ENCODE measurements at places on chromosomes 11 and 22.
A peak's percentile ranks its signal among the peaks of the same experiment; 100 is the strongest.

DNA sequence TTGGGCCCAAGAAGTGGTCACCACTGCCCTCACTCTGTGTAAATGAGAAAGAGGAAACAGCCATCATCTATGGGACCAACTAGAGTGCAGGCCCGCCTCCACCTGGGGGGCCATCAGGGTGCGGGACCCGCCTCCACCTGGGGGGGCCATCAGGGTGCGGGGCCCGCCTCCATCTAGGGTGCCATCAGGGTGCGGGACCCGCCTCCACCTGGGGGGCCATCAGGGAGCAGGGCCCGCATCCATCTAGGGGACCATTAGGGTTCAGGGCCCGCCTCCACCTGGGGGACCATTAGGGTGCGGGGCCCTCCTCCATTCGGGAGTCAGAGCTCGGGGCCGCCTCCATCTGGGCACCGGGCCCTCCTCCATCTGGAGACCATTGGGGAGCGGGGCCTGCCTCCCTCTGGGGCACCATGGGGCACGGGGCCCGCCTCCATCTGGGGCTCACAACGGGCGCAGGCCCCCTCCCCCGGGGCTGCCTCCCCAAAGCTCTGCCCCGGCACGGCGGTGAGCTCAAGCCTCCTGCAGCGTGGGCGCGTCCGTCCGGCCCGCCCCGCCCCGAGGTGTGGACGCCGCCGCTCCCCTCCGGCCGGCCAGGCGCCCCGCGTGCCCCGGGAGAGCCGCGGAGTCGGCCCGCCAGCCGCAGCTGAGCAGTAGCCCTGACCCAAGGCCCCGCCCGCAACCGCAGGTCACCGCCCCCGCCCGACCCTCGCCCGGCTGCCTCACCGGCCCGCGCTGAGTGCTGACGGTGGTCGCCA, 512 bp downstream of the TOLLIP start:
- no peak for DNase-seq

GRCh38 chr22:29095459-29095858, 22.6 kb downstream of the KREMEN1 start:
- DNase-seq = no peak

- DNase-seq = no peak
These were observed 540.3 kb downstream of the ETS1 start for GRCh38 chr11:128047026-128047425.

DNA sequence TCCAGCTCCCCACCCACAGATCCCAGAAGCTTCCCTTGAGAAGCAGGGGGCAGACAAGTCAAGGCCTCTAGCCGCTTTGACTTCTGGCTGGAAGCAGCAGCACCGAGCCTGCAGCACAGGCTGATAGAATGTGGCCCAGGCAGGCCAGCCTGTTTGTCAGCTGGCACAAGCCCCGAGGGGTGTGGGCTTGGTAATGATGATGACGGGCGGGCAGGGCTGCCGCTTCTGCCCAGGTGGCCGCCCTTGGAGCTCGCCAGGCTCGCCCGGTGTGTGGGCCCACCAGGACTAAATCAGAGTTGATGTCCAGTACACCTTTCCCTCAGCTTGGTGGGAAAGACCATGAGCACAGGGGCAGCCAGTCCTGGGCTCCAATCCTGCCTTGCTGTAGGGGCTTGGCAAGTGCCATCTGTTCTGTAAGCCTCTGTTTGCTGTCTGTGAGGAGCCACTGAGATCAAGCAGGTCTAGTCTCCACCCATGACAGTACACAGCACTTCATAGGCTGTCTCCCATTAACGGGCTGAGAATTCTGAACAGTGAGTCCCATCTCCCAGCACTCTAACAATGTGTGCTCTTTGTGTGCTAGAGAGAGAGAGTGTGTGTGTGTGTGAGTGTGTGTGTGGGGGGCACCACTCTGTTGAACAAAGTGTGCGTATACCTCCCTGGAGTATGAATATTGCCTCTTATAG, 26.8 kb downstream of the MICAL2 start:
- peak; percentile 80 for DNase-seq

GRCh38 chr11:103601225-103601846, 435.1 kb upstream of the DDI1 start:
- DNase-seq = peak; percentile 64

DNA sequence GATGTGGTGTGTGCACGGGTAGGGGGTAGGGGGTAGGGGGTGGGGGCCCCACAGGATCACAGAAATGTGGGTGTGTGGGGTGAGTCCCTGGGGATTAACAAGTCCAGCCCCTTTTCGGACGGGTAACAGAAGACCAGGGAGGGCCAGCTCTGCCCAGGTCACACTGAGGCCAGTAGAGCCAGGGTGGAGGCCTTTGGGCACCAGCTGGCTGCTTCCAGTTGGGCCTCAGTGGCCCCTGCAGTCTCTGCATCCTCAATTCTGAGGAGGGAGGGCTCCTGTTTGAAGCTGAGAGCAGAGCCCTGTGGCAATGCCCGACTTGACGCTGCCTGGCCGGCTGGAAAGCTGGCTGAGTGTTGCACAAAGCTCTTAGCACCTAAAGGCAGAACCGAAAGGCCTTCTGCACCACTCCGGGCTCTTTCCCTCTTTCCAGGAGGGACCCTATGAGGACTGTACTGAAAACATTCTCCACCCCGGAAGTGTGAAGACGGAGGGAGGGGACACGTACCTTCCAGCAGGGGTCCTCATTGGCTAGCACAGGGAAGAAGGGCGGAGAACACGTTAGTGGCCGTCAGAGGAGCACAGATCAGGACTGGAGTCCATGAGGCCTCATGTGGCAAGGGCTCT, 120.4 kb downstream of the PHF21B start:
- no peak for DNase-seq

- no peak for DNase-seq
These were observed 40.3 kb upstream of the DAGLA start for GRCh38 chr11:61639816-61640443.

DNA sequence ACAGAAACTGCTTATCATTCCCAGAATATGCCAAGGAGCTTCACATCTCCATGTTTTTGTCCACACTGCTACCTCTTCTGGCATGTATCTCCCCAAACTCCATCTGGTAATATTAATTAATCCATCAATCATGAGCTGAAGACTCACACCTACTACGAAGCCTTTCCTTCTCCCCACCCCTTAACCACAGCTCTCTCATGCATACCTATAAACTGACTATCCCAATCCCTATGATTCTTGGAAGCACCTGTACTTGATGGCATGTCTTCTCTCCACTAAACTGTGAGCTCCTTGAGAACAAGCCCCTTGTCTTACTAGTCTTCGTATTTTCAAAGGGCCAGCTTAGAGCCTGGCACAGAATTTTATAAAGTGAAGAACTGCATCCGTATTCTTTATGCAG, 47.3 kb downstream of the RELT start:
- no peak for DNase-seq

DNA sequence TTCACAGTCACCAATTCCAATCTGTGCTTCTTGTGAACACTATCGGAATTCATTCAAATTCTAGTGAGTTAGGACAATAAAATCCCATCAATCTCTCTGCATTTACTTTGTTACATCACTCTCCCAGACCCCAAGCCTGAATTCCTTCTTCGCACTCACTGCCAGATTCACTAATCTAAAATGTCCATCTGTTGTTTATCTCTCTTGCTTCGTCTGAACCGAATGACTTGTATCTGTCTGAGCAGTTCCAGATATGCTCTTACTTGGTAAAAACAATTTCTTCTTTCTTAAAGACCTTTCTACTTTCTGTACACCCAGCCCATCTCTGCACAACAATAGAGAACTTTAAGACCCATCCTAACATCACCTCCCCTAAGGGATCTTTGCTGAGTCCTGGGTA, 7.0 kb downstream of the MMP10 start:
- DNase-seq = no peak

GRCh38 chr11:13462311-13462900, 616 bp downstream of the BTBD10 start:
- DNase-seq = peak; percentile 38

DNA sequence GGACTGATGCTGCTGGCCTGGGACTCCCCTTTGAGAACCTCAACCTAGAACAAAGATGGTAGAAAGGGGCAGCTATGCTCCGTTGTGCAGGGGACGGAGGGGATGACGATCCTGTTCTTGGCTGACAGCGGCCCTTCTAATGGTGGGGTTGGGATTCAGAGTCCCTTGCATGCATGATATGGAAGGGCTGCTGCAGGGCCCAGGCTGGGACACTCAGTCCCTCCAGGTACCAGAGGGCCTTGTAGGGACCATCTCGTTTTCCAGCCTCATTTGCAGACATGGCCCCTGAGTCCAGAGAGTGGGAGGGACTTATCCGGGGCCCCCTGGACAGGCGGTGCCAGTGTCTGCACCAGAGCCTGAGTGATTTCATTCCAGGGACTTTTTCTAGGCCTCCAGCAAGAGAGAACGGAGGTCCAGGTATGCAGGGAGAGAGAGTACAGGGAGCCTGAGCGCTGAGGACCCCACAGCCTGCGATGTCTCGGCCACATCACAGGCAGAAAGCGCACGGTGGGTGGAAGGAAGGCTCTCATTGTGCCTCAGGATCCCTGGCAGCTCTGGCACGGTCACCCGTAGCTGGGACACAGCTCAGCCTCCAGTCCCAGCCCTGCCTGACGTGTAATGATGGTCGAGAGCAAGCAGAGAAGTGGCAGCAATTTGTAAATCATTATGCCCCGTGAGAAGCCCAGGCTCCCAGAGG, 860.8 kb downstream of the TBC1D22A start:
- no peak for DNase-seq

- DNase-seq = no peak
These were observed 32.3 kb downstream of the OR10A6 start for GRCh38 chr11:7898666-7899283.

- no peak for DNase-seq
These were observed 195.2 kb downstream of the TRIM29 start for GRCh38 chr11:119942583-119943297.

GRCh38 chr22:39302431-39302960, 16.9 kb downstream of the RPL3 start:
- DNase-seq = no peak

GRCh38 chr22:50656122-50657070, 16.2 kb upstream of the SHANK3 start:
- DNase-seq = no peak

DNA sequence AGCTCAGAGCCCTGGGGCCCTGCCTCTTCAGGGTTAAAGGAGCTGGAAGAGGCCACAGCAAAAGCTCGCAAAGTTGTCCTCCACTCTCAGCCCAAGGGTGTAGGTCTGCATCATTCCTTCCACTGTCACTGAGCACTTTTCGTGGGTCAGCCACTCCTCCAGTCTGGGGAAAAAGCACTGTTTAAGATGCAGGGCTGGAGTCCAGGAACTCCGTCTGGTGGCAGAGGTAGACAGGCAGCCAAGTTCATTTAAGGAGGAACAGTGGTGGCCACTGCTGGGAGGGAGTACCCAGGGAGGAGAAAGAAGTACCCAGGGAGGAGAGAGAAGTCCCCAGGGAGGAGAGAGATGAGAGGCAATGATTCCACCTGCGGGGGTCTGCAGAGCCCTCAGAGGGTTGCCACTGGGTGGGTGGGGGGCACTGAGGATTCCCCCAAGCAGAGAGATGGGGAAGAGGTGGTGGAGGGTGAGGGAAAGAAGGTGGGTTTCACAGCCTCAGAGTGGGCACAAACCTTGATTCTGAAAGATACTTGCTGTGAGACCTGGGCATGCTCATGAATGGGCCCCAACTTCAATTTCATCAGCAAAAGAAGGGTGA, 70.0 kb upstream of the B3GAT1 start:
- no peak for DNase-seq

GRCh38 chr11:126543691-126544090, 188.2 kb downstream of the ST3GAL4 start:
- DNase-seq = no peak

DNA sequence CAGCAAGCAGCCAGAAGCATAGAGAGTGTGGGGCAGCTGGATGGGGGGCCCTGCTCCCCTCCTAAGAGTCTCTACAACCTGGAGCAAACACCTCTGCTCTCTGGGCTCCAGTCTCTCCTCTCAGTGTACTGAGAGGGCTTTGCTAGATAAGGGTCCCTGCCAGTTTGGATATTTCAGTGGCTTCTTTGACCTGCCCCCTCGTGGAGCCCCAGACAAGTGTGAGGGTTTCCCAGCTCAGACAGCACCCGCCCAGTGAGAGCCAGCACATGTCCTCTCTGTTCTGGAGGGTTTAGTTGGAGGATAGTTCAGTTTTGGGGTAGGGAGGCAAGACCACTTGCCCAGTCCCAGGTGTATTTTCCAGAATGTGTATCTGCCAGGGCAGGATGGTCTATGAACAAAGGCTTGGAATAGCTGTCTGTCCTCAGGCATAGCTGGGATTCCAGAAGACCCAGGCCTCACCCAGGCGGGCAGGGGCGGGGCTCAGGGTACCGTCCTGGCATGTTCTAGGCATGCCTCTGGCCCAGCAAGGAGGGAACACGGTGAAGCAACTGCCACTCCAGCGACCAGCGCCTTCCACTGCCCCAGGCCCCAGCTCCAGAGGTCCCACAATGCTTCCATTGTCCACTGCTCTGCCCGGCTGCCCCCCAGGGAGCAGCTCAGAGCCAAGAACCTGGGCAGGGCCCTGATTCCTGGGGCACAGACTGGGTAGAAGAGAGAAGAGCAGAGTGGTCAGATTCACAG, 7.5 kb upstream of the MICALL1 start:
- DNase-seq = peak; percentile 88

- no peak for DNase-seq
These were observed 6.0 kb upstream of the CARD10 start for GRCh38 chr22:37525073-37525745.

- peak; percentile 55 for DNase-seq
These were observed 137.6 kb downstream of the CD44 start for GRCh38 chr11:35276396-35277145.

GRCh38 chr22:21038405-21038804, 6.0 kb upstream of the SLC7A4 start:
- DNase-seq = peak; percentile 9

DNA sequence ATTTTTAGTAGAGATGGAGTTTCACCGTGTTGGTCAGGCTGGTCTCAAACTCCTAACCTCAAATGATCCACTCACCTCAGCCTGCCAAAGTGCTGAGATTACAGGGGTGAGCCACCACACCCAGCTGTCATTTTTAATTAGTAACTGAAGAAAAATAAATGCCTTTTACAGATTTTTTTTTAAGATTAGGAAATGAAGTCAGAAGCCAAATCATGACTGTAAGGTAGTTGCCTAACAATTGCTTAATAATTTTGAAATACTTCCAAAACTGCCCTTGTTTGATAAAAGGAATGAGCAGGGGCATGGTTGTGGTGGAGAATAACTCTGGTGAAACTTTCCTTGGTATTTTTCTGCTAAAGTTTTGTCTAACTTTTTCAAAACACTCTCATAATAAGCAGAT, 98.9 kb upstream of the SLC5A12 start:
- no peak for DNase-seq

- no peak for DNase-seq
These were observed 12.1 kb upstream of the EIF3D start for GRCh38 chr22:36540867-36541642.

- peak; percentile 35 for DNase-seq
These were observed 36.0 kb upstream of the CSNK1E start for GRCh38 chr22:38353142-38353629.

DNA sequence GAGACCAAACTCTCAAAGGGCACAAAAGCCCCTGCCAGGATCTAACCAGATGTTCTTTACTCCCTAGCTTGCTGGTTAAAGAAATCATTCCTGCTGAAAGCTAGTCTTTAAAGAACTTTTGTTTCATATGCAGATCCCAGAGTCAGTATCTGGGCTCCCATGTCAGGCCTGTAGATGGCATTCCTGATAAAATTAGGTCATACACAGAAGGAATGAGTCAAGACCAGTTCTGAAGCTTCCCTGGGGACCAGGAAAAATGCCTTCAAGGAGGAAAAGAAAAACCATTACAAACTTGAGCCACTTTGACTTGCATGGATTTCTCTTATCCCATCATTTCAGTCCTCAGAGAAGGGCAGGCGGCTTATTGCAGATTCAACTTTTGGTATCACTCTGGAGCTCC, 5.9 kb downstream of the DBX1 start:
- no peak for DNase-seq

- DNase-seq = no peak
These were observed 13.4 kb downstream of the PITPNB start for GRCh38 chr22:27905653-27906052.

Measured in pons (tissue), 1 donor.